ENCODE measurements at places on chromosomes 5 and 9.
A peak's percentile ranks its signal among the peaks of the same experiment; 100 is the strongest.

- no peak for DNase-seq
Measured at GRCh38 chr9:136261686-136262430, 16.2 kb upstream of the QSOX2 start.

DNA sequence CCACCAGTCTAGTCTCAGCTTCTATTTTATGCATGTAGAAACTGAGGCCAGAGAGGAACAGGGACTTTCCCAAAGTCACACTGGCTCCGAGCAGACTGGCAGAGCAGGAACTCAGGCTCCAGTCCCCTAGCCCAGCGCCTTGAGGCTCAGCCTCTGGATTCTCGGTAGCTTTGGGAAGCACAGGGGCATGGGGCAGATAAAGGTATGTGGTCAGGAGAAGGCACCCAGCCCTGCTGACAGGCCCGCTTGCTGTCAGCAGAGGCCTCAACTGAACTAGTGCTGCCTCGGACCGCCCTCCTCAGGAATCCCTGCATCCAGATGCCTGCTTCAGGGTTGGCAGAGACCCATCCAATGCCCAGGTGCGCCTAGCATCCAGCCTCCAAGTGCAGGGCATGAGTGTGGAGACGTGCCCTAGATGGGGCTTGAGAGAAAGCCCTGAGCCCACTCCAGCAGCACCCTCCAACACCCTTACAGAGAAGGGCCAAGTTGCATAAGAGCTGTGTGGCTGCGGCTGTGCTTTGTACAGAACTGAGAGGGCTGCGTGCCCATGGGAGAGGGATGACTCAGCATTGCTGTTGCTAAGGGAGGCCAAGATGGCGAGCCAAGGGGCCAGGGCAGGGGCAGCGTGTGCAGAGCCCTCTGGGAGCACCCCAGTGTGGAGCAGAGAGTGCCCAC lies 168.6 kb downstream of the MACROH2A1 start:
- no peak for DNase-seq

DNA sequence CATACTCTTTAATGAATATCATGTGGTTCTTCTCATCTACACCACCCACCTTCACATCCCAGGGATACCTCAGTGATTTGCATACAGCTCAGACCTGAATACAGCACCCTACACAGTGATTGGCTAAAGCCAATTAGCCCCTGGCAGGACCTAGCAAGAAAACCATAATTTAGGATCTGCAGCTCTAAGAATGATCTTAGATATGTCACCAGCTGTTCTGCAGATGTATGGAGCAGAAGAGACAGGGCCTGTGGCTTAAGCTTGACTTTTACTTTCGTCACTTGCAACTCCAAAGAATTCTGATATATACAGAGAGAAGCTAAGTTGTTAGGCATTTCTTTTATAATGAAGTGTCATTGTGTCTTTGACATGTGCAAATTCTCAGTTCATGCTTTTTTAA lies 483.2 kb upstream of the C9orf72 start:
- DNase-seq, result no peak

GRCh38 chr5:83924891-83925290 lies 204.2 kb upstream of the HAPLN1 start:
- DNase-seq, result peak; percentile 74

- no peak for DNase-seq
Measured at GRCh38 chr9:10112070-10112469, 500.7 kb downstream of the PTPRD start.

DNA sequence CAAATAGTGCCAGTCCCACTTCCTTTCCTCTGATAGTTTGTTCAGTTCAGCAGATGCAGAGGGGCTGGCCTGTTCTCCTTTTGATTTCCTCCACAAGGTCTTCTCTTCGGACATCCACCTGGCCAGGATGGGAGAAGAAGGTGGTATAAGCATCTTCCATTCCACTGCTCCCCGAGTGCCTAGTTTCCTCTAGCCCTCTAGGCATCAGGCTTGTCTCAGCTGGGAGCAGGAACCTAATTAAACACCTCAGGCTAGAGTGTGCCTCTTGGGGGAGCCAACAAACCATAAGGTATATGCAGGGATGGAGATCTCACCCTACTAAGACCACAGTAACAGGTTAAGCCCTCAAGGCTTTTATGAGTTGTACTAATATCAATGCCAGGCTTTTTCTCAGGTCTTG lies 835 bp upstream of the DND1 start:
- DNase-seq, result no peak
